T-helper 9 cell (primary cell): ENCODE measurements at places on chromosomes 6 and 20.

- no peak for DNase-seq
Measured at GRCh38 chr20:52895235-52895634, 76.9 kb upstream of the TSHZ2 start.

- DNase-seq, result no peak
Measured at GRCh38 chr6:16721977-16722376, 39.3 kb downstream of the ATXN1 start.

DNA sequence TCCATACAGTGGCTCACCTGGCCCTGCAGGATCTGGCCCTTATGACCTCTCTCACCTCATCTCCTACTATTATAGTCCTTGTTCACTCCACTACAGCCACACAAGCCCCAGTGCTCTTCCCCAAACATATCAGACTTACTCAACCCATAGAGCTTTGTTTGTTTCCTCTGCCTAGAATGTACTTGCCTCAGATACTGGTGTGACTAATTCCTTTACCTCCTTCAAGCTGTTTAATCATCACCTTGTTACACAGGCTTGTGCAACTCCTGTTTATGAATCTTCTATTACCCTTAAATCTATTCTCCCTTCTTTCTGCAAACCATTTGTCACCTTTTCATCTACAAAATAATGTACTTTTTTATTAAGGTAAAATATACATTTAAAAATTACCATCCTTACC, 3.2 kb downstream of the DEFB125 start:
- DNase-seq, result no peak

DNA sequence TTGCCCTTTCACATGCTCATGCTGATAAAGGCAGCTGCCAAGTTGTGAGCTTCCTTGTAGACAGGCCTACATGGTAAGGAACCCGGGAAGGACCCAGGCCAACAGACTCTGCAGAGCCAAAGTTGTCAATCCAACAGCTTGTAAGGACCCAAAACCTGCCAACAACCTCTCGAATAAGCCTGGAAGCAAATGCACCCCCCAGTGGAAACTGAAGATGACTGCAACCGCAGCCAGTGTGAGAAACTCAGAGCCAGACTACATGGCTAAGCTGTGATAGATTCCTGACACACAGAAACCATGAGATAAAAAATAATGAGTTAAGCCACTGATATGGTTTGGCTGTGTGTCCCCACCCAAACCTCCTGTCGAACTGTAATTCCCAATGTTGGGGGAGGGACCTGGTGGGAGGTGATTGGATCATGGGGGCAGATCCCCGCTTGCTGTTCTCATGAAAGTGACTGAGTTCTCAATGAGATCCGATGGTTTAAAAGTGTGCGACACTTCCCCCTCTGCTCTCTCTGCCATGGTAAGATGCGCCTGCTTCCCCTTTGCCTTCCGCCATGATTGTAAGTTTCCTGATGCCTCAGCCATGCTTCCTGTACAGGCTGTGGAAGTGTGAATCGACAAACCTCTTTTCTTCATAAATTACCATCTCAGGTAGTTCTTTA, 18.8 kb upstream of the CLPSL2 start:
- no peak for DNase-seq

DNA sequence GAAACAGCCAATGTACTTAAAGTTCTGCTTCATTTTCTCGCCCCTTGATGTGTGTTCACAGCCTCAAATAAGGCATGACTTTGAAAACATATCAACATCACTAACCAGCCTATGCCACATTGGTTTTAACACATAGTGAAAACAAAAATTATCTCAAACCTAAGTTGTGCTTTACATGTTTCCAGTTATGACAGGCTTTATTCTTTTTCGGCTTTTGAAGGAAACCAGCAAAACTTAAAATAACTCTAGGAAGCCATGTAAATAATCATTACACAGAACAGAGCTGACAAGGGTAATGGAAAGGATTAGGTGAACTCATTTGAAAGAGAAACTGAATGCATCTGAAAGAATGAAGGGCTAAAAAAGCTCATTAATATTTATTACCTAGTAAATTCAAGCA, 42.1 kb downstream of the BMP5 start:
- DNase-seq, result no peak

GRCh38 chr20:32116079-32116521, 6.6 kb downstream of the TM9SF4 start:
- DNase-seq, result no peak

DNA sequence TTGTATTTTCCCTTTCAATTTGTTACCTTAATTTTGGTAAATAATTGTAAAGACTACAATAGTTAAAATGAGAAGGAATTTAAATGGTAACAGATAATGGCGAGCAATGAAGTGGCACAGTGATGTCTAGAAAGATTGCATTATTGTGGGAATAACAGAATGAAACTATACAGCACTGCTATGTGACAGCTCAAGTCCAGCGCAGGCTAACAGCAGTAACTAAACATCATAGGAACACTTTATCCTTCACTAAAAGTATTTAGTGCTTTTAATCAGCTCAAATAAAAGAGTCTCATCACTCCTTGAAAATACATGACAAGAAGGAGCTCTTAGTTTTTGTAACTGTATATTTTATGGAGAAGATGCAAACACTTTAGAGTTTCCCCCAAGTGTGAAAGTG, 190.8 kb downstream of the TENT5A start:
- DNase-seq, result no peak

DNA sequence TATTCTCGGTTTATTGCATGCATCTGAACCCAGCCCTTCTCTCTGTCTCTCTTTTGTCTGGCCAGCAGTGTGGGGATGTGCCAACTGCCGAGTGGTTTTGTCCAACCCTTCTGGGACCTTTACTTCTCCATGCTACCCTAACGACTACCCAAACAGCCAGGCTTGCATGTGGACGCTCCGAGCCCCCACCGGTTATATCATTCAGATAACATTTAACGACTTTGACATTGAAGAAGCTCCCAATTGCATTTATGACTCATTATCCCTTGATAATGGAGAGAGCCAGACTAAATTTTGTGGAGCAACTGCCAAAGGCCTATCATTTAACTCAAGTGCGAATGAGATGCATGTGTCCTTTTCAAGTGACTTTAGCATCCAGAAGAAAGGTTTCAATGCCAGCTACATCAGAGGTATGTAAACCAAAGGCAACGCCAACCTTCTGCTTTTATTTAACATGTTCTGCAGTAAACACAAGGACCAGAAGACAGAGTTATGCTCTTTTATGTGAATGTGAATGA, 65.8 kb downstream of the ADGRG6 start:
- DNase-seq, result no peak

DNA sequence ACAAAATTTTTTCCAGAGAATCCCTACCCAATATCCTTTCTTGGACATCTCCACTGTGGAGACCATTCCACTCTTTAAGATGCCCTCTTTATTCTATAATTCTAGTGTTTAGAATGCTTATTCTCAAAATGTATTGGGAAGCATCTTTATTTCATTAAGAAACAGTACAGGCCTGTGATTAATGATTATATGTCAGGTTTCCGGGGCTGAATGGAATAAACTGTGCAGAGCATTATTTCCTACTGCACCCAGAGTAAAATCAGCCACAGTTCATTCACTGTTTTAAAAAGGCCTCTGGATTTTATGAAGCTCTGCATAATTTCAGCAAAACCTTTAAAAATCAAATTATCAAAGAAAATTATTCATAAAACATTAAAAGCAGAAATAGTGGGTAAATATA, 42.6 kb downstream of the DSE start:
- DNase-seq, result no peak

DNA sequence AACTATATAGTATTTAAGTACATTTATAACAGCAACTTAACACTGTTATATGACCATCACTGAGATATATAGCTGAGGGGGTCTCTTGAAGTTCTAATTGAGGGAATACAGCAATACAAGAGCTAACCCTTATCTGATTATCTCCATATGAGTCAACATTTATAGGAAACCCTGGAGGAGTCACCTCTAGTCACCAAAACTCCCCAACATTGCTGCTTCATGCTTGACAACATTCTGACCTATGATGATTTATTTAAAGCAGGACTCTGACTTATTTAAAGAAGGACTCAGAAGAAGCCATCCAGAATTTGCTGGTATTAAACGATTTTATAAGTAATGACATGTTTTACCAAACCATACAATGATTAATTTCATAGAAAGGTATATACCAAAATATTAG, 182.6 kb upstream of the NOX3 start:
- DNase-seq, result no peak

GRCh38 chr6:31610968-31611367, 4.1 kb upstream of the AIF1 start:
- no peak for DNase-seq

DNA sequence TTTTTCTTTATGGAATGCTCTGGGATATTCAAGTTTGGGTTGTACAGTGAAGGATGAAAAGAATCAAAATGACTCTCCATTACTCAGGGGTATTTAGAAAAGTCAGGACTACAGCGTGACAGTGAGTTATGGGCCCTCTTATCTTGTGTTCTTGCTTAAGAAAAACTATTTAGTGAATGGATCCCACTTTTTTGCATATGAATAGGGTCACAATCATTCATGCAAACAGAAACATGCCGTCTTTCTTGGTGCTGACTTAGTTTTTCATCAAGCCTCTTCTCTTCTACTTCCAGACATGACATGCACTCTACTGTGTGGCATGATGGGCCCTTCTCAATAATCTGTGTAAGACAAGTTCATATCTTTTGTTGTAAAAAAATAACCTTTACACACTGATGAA, 488.4 kb upstream of the MMS22L start:
- DNase-seq, result no peak

- DNase-seq, result no peak
Measured at GRCh38 chr6:72861935-72862432, 240.1 kb downstream of the KCNQ5 start.

GRCh38 chr6:106490974-106491373, 130.5 kb downstream of the CRYBG1 start:
- DNase-seq, result no peak

DNA sequence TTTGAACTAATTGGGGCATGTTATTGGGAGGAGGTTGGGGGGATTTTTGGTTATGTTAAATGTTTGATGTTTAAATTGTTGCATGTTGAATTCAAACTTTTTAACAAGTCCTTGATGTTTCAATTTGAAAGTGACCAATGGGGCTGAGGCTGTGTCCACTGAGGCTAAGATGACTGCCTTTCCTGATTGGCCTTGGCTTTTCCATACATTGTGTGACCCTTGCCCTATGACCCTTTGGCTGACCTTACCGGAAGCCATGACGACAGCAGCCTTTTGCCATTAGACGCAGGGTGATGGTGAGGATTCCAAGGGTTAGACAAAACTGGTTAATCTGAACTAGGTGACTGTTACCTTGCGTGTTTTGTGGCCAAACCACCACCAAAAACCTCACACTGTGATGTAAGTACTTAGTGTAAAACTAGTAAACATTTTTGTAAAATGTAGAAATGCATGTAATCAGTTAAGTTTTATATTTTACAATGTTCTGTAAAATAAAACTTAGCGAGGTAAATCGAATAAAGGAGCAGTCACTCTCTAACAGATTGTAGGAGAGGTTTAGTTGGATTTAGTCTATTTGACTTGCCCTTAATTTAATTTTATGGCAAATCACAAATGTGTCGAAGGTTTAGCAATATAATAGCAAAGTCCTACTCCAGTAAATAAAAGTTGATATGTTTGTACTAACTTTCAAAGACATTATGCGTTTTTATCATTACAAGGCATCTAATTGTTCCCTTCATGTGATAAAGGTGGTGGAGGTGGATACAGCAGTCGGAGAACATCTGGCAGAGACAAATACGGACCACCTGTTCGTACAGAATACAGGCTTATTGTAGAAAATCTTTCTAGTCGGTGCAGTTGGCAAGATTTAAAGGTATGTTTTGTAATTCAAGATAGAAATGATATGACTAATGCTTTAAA, 1.6 kb downstream of the SRSF6 start:
- DNase-seq, result no peak

DNA sequence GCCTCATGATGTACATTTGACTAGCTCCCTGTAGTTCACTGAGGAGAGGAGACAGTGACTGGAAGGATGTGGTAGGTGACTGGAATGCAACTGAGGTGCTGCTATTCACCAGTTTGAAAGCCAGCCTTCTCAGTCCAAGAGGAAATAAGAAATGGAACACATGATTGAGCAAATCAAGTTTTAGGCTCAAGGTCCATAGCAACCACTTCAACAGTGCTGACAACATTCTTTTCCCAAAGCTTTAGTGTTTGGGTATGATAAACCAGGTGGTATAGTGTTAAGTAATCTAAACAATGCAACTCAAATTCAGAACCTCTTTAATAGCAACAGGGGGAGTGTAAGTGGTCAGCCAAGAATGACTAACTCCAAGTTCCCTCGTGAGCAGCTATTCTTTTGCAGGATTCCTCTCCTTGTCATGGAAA, 9.2 kb downstream of the ZHX3 start:
- no peak for DNase-seq

- no peak for DNase-seq
Measured at GRCh38 chr20:4601630-4602296, 119.9 kb upstream of the PRND start.

DNA sequence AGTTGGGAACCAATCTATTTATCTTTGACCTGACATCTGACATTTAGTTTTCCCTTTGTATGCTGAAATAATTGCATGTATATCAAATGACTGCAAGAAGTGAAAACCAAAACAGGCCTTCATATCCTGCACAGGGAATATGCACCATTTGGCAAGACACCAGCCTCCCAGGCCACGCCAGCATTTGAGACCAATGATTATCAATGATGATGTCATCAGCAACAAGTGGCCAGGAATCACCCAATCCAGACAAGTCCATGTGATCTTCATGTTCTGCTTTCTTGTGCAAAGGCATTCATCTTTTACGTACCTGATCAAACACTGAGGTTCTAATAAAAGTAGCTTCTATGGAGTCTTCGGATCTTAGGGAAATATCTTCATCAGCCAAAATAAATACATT, 107.4 kb upstream of the TENT5A start:
- no peak for DNase-seq

DNA sequence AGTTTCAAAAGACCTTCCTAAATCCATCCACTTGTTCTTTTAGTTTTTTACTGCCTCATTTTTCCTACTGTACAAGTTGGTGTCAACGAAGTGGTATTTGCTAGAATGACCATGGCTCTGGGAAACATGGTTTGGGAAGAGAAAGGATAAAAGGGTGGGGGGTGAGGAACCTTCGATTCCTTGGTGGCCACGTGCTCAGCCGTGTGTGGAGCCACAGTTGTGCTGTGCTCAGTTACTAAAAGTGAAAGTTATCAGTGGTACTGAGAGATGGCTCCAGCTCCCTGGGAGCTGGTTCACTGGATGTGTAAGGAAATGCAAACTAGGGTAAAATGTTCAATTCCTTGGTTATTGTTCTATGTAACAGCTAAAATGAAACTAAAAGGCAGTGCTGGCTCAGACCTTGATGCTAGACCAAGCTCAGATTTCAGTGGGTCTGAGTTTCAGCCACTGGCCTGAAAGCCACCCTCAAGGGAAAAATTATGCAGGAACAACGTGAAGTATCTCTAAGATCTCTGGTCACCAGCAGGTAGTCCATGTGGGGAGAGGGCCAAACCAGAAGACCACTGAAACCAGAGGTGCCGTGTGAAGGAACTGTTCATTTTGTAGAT, 7.4 kb upstream of the SLC22A2 start:
- no peak for DNase-seq

- DNase-seq, result no peak
Measured at GRCh38 chr20:62437927-62438326, 10.6 kb upstream of the RBBP8NL start.
